Stimulated activated CD8-positive, alpha-beta memory T cell treated with anti-CD3 and anti-CD28 coated beads, Interleukin-7, amount 100 ng/mL, for 1 hour (primary cell): ENCODE measurements at places on chromosomes 6 and 20.

GRCh38 chr6:77425216-77425615 lies 38.1 kb downstream of the HTR1B start:
- DNase-seq = no peak

- no peak for DNase-seq
Observed at GRCh38 chr20:46010491-46011391, 2.0 kb downstream of the MMP9 start.

DNA sequence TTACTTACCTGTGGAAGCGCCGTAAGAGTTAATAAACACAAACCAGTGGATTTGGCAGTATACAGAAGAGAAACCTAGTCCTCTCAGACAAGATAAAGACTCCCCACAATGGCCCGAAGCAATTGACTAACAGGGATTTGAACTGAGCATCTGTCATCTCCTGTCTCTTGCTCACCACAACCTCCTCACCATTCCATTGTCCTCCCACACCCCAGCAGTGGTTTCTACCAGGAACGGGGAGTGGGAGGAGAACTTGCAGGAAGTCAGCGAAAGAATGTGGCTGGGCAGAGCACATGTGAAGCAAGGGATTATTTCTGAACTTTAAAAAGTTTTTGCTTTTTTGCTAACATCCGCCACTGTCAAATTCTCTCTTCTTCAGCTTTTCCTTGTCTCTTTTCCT lies 24.6 kb upstream of the TAAR1 start:
- no peak for DNase-seq

- no peak for DNase-seq
Observed at GRCh38 chr20:19749618-19750071, 8.4 kb upstream of the RIN2 start.

- DNase-seq = no peak
Observed at GRCh38 chr20:59515013-59515905, 89.1 kb upstream of the PHACTR3 start.

GRCh38 chr20:39378776-39379175 lies 416.6 kb downstream of the DHX35 start:
- DNase-seq = no peak

- no peak for DNase-seq
Observed at GRCh38 chr6:30143780-30144179, 7.8 kb downstream of the TRIM40 start.

DNA sequence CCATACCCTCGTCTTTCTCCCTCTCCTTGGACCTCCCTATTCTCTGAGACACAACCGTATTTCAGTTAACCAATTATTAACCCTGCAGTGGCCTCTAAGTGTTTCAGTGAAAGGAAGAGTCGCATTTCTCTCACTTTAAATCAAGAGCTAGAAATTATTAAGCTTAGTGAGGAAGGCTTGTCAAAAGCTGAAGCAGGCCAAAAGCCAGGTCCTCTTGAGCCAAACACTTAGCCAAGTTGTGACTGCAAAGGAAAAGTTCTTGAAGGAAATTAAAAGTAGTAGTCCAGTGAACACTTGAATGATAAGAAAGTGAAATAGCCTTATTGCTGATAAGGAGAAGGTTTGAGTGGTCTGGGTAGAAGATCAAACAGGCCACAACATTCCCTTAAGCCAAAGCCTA lies 58.3 kb downstream of the SNX9 start:
- no peak for DNase-seq

DNA sequence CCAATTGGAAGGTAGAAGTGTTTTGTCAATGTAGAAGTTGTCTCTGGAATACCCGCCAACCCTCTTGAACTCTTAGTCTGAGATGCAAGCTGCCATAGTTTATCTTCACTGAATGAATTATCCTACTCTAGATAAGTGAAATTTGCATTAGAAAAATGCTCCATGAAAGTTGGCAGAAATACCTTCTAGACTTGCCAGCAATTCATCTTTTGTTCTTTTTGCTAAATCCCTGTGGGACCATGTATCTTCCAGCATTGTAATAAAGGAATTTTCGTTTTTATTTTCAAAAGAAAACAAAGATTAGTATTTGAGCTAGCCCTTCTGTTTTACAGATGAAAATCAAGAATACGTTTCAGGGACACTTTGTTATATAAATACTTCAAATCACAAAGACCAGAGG lies 244.2 kb downstream of the CBLN4 start:
- no peak for DNase-seq

GRCh38 chr6:22544476-22544875 lies 24.9 kb upstream of the HDGFL1 start:
- no peak for DNase-seq

GRCh38 chr20:3825526-3825925 lies 5.2 kb downstream of the AP5S1 start:
- no peak for DNase-seq

DNA sequence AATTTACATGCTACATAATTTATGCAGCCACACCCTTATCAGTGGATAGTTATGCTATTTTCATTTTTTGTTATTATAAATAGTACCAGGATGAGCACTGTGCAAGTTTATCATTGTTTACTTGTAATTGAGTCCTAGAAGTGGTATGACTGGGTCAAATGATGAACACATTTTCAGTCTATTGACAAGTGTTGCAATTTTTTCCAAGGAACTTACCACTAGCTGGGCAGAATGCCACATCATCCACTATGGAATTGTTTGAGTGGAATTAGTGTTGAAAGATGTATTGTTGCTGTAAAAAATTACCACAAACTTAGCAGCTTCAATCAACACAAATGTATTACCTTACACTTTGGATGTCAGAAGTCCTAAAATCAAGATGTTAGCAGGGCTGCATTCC lies 38.1 kb upstream of the OPN5 start:
- no peak for DNase-seq

GRCh38 chr6:6972456-6972855 lies 135.3 kb upstream of the RREB1 start:
- DNase-seq = no peak

DNA sequence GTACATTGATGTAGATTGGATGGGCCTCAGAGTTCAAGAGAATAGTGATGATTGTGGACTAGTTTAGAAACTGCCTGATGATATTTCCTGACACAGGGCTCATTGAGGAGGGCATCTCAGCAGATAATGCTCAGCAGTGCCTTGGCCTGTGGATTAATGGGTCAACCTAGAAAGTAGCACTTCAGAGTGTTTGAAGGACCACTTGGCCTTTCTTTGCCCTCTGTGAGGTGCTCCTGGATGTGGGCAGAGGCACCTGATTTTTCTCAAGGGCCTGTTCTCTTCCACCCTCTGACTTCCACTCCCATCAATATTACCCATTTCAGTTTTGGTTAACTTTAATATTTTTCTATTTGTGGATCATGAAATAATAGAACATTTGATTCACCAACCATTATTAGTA lies 270.6 kb upstream of the BMP2 start:
- DNase-seq = no peak
